ENCODE measurements at places on chromosomes 2 and 18.

GRCh38 chr2:150088538-150088937 lies 398.9 kb downstream of the RND3 start:
- DNase-seq: no peak

GRCh38 chr2:7479603-7480002 lies 562.4 kb downstream of the RNF144A start:
- DNase-seq: no peak

GRCh38 chr2:10067881-10068280 lies 12.3 kb downstream of the CYS1 start:
- no peak for DNase-seq

DNA sequence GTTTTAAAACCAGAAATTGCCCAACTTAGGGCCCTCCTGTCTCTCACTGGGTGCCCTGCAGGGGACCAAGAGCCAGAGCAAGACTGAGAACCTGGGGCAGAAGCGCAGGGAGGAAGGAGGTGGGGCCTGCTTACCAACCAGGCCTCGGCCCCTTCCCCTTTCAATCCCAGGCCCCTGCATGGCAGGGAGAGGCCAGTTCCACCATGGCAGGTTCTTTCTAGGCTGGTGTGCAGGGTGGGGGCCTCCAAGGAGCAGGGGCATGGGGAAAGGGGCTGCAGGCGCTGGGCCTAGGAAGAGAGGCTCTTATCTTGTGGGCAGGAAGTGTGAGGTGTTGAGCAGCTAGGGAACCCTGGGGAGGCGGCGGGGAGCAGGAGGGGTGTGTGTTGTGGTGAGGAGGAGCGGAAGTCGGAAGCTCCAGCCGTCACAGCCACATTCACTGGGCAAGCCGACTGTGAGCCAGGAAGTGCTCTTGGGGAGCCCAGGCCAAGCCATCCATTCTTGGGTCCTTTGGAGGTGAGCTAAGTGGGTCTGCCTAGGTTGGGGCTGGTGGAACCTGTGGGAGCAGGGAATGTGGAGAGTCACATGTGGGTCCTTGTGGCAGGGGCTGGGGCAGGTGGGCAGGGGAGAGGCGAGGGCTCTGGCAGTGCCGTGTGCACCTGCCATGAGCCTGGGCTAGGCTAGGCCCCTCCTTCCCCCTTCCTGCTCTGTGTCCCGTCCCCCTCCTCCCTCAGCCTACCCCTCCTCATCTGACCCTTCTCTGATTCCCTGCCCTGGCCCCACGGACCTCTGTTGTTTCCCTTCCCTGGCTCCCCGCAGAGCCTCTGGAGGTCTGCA lies at the start of gene PSD4:
PSD4 (plus strand) TSS at position 430 of the 834 bp plus-strand sequence. CDS start 8,486 bp downstream, outside the sequence.
- peak; percentile 71 for DNase-seq

- DNase-seq: no peak
Observed at GRCh38 chr2:219362524-219363164, 25.1 kb downstream of the DNPEP start.

- DNase-seq: no peak
Observed at GRCh38 chr18:13260197-13260934, 41.8 kb downstream of the LDLRAD4 start.

Measured in activated CD4-positive, CD25-positive, alpha-beta regulatory T cell (primary cell).